ENCODE measurements at places on chromosomes 5 and 9. TPM values are rescaled to one million over a fixed set of nuclear protein-coding genes. Genes with fewer than 3 reads are reported as not detected.

DNA sequence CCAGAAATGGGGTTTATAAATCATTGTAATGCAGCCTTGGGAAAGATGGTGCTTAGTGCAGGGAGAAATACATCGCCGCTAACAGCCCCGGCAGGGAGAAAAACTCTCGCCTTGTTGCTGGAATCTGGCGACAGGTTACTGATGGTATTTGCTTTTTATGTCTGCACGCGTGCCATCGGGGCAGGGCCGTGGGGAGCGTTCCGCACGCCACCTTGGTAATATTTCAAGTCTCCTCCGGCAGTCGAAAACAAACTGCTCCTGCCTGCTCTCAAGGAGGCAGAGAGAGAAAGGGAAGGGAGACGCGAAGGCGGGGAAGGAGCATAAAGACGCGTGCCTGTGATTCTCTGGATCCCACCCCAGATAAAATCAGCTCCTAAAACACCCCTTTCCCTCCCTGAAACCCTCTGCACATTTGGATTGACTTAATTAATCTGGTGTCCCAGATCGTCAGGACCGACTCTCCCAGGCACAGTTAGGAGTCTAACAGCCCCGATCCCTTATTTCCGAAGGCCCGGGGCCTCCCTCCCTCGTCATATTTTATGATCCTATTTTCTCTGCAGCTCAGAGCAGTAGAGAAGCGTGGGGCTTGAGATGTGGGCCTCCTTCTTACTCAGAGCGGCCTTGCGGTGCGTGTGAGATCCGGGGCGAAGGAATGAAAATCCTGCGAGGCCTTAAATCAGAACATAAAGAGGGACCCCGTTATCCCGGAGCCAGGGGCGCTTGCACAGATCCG, 47.7 kb downstream of the CFAP77 start:
- no peak overlapping the region for H3K27ac ChIP-seq
- H3K36me3 ChIP-seq, result no peaks in the 10 kb centered on the region
- H3K4me1 ChIP-seq, result no peaks in the 10 kb centered on the region
- no peak overlapping the region for H3K4me3 ChIP-seq

DNA sequence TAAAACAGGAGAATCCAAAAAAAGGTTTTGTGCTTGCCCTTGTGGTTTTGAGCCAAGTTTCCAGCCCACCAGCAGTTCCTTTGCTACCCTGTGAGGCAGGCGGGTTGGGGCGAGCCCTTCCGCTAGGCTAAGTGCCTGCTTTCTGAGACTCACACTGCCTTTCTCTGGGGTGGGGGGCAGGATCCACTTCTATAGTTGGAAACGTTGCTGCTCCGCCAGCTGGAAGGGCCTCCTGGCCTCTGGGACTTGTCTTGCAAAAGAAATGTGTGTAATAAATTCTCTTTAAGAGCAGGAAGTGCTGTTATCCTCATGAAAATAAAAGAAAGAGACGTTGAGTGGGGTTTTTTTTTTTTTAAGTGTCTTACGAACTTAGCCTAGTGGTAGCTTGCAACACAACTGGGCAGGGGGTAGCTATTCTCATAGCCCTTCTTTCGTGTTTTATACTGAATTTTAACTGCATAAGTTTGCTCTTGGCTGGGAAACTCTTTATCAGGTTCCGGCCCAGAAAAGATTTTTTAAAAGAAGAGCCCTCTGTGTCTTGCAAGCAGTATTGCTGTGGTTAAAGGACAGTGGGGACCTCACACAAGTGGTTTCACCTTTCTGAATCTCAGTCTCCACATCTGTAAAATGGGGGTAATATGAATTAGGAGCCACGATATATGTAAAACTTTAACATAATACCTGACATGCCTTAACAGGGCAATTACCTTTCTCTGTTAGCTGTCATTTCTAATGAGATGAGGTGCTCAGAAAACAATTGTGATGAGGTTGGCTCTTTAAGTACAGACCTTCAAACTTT, 19.8 kb downstream of the JADE2 start:
- H3K27ac ChIP-seq, result no peak overlapping the region
- DNase-seq, result no peak
- H3K36me3 ChIP-seq, result peaks cover 35% of the 10 kb centered on the region
- H3K4me1 ChIP-seq, result peaks cover 51% of the 10 kb centered on the region
- no peaks in the 10 kb centered on the region for H3K27me3 ChIP-seq
- no peak overlapping the region for H3K4me3 ChIP-seq

DNA sequence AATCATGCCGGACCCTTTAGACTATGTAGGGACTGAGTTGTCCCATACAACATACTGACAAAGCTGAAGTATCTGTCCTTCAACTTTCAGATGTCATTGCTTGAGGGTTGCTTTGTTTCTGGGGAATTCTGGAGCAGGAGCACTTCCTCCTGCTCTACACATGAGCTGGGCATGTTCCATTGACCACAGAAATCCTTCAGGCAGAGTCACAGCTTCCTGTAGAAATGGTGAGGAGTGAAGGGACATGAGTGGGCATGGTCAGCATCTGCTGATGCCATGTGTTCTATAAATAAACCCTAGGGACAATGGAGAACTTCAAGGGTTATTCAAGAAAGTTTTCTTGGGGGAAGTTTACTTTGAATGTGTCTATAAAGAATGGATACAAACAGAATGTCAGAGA, 296.6 kb upstream of the FBXL7 start:
- H3K36me3 ChIP-seq, result no peaks in the 10 kb centered on the region
- H3K4me3 ChIP-seq, result no peak overlapping the region
- no peaks in the 10 kb centered on the region for H3K4me1 ChIP-seq
- DNase-seq, result no peak

- DNase-seq, result no peak
- H3K27me3 ChIP-seq, result no peaks in the 10 kb centered on the region
- H3K27ac ChIP-seq, result no peak overlapping the region
- no peaks in the 10 kb centered on the region for H3K4me1 ChIP-seq
- no peaks in the 10 kb centered on the region for H3K36me3 ChIP-seq
Observed at GRCh38 chr9:78622126-78622525, 325.2 kb downstream of the PSAT1 start.

DNA sequence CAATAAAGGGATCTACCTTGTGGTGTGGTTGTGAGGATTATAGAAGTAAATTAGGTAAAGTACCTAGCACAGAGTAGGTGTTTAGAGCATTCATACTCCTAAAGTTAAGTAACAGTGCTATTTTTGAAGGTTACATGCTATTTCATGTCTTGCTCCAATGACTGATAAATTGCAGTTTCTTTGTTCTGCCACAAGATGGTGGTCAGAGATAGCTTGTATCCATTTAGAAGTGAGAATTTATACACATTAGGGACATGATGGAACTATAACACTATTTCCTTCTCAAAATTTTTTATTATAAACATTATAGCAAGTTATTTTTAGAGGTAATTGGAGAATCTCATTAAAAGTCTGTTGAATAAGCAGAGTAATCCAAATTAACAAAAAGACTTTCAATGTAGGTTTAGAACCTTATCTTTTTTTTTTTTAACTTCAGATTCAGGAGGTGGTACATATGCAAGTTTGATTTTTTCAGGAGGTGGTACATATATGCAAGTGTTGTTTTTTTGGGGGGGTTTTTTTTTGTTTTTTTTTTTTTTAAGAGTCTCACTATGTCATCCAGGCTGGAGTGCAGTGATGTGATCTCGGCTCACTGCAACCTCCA, 17.1 kb downstream of the MTREX start:
- H3K27me3 ChIP-seq, result no peaks in the 10 kb centered on the region
- DNase-seq, result peak; percentile 21
- H3K4me1 ChIP-seq, result no peaks in the 10 kb centered on the region

- H3K27ac ChIP-seq, result no peak overlapping the region
- DNase-seq, result no peak
- no peaks in the 10 kb centered on the region for H3K4me1 ChIP-seq
- peaks cover 39% of the 10 kb centered on the region for H3K36me3 ChIP-seq
- H3K4me3 ChIP-seq, result no peak overlapping the region
Observed at GRCh38 chr5:72224946-72225463, 95.0 kb downstream of the MRPS27 start.

- no peaks in the 10 kb centered on the region for H3K27me3 ChIP-seq
- H3K27ac ChIP-seq, result no peak overlapping the region
- no peaks in the 10 kb centered on the region for H3K4me1 ChIP-seq
- DNase-seq, result no peak
- peaks cover 17% of the 10 kb centered on the region for H3K36me3 ChIP-seq
Observed at GRCh38 chr9:132690696-132691095, 20.4 kb downstream of the GTF3C4 start.

The LHX2 gene
- total RNA-seq, result not detected

The CDKN2B gene
- total RNA-seq, result not detected

- H3K27ac ChIP-seq, result no peak overlapping the region
- no peak for DNase-seq
- H3K27me3 ChIP-seq, result no peaks in the 10 kb centered on the region
- no peaks in the 10 kb centered on the region for H3K4me1 ChIP-seq
- H3K4me3 ChIP-seq, result no peak overlapping the region
- peaks cover 47% of the 10 kb centered on the region for H3K36me3 ChIP-seq
Observed at GRCh38 chr9:70324963-70325362, 66.2 kb downstream of the SMC5 start.

GRCh38 chr9:97658707-97659106, 25.1 kb downstream of the NCBP1 start:
- no peaks in the 10 kb centered on the region for H3K4me1 ChIP-seq
- H3K4me3 ChIP-seq, result no peak overlapping the region

DNA sequence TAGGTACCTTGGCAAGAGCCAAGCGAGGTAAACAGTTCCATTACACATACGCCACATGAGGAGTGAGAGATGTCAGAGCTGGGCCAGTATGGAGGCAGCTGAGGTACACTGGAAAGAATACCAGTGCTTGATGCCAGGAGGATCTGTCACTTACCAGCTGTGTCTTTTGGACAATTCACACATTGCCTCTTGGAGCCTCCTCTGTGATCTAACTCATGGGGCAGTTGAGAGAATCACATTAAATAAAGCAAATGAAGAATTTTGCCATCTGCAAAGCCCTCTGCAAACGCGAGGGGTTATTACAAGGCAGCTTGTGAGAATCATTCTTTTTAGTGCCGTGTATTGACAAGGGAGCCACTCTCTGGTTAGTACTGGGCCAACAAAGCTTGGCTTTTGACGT, 429.7 kb upstream of the KLF4 start:
- no peak for DNase-seq
- H3K4me3 ChIP-seq, result no peak overlapping the region

The PCDHA2 gene
- total RNA-seq, result not detected

- H3K27me3 ChIP-seq, result no peaks in the 10 kb centered on the region
- no peaks in the 10 kb centered on the region for H3K36me3 ChIP-seq
- no peak for DNase-seq
- no peak overlapping the region for H3K4me3 ChIP-seq
Observed at GRCh38 chr9:76336027-76336426, 58.2 kb downstream of the RFK start.

DNA sequence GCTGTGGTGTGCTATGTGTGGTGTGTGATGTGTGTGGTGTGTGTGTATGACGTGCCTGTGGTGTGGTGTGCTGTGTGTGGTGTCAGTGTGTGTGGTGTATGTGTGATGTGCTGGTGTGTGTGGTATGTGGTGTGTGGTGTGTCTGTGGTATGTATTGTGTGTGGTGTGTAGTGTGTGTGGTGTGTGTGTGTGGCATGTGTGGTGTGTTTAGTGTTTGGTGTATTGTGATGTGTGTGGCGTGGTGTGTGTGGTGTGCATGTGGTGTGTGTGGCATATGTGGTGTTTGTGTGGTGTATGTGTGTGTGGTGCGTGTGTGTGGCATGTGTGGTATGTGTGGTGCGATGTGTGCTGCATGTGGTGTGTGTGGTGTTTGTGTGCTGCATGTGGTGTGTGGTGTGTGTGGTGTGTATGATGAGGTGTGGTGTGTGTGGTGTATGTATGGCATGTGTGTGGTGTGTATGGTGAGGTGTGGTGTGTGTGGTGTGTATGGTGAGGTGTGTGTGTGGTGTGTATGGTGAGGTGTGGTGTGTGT, 18.3 kb upstream of the RNU6ATAC start:
- H3K36me3 ChIP-seq, result no peaks in the 10 kb centered on the region
- H3K27ac ChIP-seq, result no peak overlapping the region
- no peak for DNase-seq
- H3K27me3 ChIP-seq, result no peaks in the 10 kb centered on the region
- no peak overlapping the region for H3K4me3 ChIP-seq

DNA sequence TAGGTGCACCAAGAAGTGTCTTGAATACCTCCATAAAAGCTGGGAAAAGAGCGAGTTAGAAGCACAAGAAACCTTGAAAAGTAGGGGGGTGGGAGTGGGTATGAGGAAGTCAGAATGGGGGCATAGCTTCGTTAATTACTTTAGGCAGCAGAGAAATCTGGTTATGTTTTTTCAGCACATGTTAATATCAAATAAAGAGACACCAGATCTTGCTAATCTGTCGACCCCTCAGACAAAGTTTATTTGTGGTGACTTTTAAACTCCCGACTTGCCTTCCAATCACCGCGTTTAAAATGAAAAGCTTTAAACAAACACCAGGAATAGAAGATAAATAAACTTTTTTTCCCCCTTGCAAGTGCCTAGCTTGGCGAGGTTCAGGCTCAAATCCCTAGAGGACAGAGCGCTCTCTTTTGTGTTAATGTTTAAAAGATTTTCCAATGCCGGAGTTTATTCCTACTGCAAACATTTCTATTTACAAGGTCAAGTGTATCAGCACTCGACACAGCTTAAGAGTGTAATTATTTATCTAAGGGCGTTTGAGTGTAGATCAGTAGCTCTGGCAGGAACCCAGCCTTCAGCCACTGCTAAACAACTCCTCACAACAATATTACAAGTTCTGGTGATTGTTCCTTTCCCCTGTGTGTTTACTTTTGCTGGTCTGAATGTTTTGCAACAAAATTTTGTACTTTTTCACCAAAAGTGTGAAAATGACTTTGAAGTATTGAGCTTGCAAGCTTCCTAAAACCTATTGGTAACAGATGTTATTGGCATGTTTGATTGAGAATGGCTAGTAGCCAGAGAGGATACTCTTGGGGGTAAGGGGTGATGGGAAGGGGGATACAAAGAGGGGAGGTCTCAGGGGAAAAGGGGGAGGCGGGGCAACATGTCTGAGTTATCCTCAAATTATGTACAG, 3.8 kb downstream of the GAS1 start:
- no peak for DNase-seq
- H3K4me3 ChIP-seq, result no peak overlapping the region
- no peak overlapping the region for H3K27ac ChIP-seq
- no peaks in the 10 kb centered on the region for H3K36me3 ChIP-seq

The SEC24A gene
- 21.2 TPM for total RNA-seq

DNA sequence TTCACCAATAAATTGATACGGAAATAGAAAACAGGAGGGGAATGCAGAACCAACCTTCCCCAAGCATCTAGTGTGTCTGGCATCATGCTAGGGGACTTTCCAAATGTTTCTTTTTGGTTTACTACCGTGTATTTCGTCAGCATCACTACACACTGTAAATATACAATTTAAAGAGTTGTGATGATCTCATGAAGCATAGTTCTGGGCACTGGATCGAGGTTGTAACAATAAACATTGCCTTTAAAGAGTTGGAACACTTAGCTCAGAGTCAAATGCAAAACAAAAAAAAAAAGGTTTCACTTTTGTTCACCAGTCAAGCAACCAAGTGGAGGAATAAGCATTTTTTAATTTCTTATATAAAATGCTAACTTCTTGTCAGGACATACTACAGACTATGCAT, 2.9 kb upstream of the SCAI start:
- no peak overlapping the region for H3K4me3 ChIP-seq
- H3K36me3 ChIP-seq, result peaks cover 2% of the 10 kb centered on the region
- peaks cover 15% of the 10 kb centered on the region for H3K4me1 ChIP-seq
- no peaks in the 10 kb centered on the region for H3K27me3 ChIP-seq

- H3K4me3 ChIP-seq, result no peak overlapping the region
- no peaks in the 10 kb centered on the region for H3K4me1 ChIP-seq
Observed at GRCh38 chr5:116037236-116037822, 5.1 kb downstream of the ARL14EPL start.
